Endothelial cell (in vitro differentiated cells): ENCODE measurements at places on chromosomes 1 and 21. TPM values are rescaled to one million over a fixed set of nuclear protein-coding genes. Genes with fewer than 3 reads are reported as not detected.

TAGLN2 gene
- total RNA-seq = 95.2 TPM

GRCh38 chr21:31201548-31201947 lies 142.5 kb downstream of the TIAM1 start:
- DNase-seq = no peak

GPR3 gene
- total RNA-seq = 2.4 TPM

- DNase-seq = no peak
These were observed 37.4 kb downstream of the LAMC2 start for GRCh38 chr1:183223467-183223866.

DNA sequence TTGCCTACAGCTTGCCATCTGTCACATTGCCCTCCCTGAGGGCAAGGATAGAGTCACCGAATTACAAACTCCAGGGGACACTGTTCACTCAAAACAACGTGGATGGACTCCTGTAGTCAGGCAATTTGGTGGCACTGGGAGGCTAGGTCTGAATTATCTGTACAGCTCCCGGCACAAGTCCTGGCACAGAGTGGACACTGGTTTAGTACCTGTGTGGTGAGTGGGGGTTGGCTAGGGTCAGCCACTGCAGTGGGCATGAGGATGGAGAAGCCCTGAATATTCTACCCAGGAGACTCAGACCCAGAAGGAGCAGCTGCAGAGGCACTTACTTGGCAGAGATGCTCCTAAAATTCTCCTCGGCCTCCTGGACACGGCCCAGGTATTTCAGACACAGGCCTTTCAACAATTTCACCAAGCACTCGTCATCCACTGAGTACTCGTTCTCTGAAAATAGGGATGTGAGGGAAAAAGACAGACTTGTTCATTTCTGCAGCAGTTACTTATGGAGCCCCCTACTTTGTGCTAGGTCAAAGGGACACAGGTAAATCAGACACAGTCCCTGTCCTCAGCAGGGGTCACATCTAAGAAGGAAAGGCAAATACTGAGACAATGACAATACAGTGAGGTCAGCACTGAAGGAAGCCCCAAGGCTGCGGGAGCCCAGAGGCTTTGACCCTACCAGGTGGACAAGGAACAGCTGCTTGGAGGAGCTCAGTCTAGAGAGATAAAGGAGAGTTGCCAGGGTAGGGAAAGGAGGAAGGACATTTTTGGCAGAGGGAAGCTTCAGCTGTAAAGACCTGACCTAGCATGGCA lies 40.5 kb downstream of the TTC39A start:
- DNase-seq = no peak

GRCh38 chr1:85554630-85555327 lies 25.8 kb upstream of the CCN1 start:
- no peak for DNase-seq

GRCh38 chr1:226111883-226112261 lies 49.4 kb downstream of the H3-3A start:
- no peak for DNase-seq
